ENCODE measurements at places on chromosomes 1 and 21. TPM values are rescaled to one million over a fixed set of nuclear protein-coding genes. Genes with fewer than 3 reads are reported as not detected.

Gene CDCA8
- total RNA-seq, result 5.9 TPM

Gene LMOD1
- total RNA-seq, result 6.1 TPM

Gene LCE1B
- total RNA-seq, result not detected

Gene DCDC2B
- not detected for total RNA-seq

Gene FCN3
- 0.82 TPM for total RNA-seq

- peak; percentile 37 for DNase-seq
Observed at GRCh38 chr1:184056921-184057555, 5.5 kb downstream of the TSEN15 start.

DNA sequence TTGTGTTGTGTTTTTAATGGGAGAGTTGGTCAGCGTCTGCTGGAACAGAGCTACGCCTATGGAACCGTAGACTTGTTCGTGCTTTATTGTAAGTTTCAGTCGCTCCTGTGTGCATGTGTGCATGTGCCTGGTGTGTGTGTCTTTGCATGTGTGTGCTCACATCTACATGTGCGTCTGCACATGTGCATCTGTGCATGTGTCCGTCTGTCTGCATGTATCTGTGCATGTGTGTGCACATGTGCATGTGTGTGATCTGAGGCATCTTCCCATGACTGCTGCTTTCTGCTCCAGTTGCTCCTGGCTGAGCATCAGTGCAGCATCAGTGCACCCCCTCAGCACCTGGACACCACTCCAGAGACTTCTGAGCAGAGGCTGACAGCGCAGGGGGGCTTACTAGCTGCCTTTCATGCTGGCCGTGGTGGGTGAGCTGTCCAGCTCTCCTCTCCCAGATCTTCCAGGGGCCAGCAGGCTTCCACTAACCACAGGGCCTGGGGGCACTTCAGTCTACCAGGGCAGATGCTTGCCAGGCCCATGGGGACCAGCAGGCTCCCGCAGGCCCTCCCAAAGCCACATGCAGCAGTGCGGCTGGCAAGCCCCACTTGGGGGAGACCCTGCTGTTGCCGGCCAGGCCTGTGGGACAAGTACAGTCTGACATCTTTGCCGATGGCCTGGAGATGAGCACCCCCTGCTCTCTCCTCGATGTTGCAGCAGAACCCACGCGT is 47.8 kb upstream of the PCBP3 start:
- DNase-seq, result no peak

GRCh38 chr1:231550448-231550781 is 21.9 kb downstream of the TSNAX start:
- no peak for DNase-seq

- no peak for DNase-seq
Observed at GRCh38 chr1:79122521-79122920, 116.0 kb upstream of the ADGRL4 start.
